Dermis microvascular lymphatic vessel endothelial cell (primary cell): ENCODE measurements at places on chromosomes 1 and 21. TPM values are rescaled to one million over a fixed set of nuclear protein-coding genes. Genes with fewer than 3 reads are reported as not detected.

DNA sequence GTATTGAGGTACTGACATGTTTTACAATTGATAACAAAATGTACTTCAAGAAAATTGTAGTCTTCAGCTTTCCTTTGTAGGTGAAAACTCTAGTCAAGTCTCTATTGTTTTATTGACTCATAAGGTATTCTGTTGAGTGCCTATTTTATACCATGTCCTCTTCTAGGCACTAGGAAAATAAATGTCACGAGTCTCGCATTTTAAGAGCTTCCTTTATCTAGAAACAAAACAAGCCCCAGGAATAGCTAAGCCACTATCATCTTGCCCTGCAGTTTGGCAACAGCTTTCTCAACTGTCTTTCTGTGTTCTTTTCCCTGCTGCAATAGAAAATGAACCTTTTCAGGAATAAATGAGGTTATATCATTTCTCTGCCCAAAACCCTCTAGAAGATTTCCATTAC is 288.5 kb upstream of the NEGR1 start:
- no peak for DNase-seq

DNA sequence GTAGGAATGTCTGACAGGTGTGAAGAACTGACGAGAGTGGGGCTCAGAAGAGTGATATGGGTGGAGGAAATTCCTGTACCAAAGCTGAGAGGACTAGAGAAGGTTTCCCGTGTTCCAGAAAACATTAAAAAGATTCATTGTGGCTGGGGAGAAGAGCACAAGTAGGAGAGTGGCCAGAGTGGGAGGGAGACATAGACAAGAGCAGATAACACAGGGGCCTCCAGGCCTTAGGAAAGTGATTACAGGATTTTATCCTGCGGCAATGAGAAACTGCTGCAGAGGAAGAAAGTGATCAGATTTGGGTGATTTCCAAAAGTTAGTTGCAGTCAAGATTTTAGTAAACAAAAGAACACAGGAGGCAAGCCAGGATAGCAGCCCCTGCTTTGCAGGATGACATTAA is 7.9 kb downstream of the C8B start:
- no peak for DNase-seq

Gene HES4
- total RNA-seq = 29.0 and 54.1 TPM in 2 replicates

Gene KRTAP6-1
- not detected in 2 replicates for total RNA-seq
